Esophagus mucosa (tissue), 1 donor: ENCODE measurements at places on chromosomes 3 and 15. TPM values are rescaled to one million over a fixed set of nuclear protein-coding genes. Genes with fewer than 3 reads are reported as not detected.

GRCh38 chr3:81740731-81741130 lies 20.7 kb downstream of the GBE1 start:
- ATAC-seq = no peak

DNA sequence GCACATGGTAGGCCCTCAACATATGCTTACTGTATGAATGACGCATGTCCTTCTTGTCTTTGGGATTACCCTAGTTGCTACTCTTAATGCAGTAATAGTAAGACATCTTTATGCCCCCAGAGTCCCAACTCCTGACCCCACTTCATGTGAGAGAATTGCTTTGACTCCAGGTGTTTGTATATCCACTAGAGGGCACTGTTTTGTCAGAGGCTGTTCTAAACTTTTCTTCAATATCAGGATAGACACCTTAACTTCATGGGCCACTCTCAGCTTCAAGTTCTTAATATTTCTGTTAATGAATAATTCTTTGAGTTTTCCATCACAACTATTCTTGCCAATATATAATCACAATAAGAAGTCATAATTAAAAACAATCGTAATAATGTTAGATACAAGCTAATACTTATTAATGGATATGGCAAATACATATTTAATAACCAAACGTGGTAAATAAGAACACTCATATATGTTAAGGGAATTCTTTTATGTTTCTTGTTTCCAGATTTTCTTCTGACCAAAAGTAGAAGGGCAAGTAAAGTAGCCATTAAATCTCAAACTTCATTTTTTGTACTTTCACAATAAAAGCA lies 337.2 kb upstream of the DNAJC19 start:
- ATAC-seq = peak; percentile 35

DNA sequence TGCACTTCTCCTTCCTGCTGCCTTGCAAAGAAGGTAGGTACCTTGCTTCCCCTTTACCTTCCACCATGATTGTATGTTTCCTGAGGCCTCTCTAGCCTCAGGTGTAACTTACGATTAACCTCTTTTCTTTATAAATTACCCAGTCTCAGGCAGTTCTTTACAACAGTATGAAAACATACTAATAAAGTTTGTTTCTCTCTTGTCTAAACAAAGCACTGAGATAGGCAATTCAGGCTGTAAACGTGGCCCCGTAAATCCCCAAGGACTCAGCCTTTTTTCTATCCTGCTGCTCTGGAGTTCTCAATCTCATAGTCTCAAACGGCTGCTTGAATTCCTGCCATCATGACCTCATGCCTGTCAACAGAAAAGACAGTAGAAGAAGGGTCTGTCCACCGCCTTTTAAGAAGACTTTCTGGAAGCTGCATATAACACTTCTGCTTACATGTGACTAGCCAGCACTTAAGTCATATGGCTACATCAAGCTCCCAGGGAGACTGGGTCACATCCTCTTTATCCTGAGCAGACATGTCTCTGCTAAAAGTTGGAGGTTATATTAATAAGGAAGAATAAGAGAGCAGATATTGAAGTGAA lies 257.8 kb downstream of the EBLN2 start:
- no peak for ATAC-seq

- no peak for ATAC-seq
Measured at GRCh38 chr3:120353463-120353862, 4.3 kb upstream of the LRRC58 start.

GRCh38 chr3:193068365-193068764 lies 150.7 kb upstream of the MB21D2 start:
- no peak for ATAC-seq

DNA sequence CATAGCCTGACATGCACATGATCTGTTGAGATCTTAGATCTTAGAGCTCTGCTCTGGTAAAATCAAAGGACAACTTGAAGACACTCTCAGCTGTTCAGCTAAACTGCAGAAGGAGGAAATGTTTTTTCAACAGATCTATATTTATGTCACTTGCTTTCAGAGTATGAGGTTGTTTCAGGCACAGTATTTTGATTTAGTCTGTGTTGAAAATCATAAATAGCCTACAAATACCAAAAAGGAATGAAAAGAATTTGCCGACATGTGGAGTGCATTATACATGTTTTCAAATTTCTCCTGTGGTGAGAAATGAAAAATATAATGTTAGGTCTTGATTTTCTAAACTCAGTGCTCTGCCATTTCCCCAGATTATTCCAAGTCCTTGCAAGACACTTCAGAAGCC lies 1118.4 kb downstream of the TBL1XR1 start:
- ATAC-seq = no peak

DNA sequence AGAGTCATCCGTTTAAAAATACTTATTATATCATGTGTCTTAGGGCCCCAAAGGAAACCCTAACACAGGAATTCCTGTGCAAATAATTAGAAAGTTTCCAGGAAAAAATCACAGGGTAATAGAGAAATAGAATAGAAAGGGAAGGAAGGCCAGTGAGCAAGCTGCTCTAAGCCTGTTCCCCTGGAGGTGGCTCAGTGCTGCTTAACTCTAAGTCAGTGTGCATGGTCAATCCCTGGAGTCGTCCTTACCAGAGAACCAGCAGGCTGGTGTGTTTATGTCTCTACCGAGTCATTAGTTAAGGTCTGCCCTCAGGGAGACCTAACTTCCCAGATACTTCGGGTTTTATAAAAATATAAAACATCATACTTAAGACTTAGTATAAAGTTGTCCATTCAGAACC lies 21.0 kb upstream of the MCF2L2 start:
- no peak for ATAC-seq

DNA sequence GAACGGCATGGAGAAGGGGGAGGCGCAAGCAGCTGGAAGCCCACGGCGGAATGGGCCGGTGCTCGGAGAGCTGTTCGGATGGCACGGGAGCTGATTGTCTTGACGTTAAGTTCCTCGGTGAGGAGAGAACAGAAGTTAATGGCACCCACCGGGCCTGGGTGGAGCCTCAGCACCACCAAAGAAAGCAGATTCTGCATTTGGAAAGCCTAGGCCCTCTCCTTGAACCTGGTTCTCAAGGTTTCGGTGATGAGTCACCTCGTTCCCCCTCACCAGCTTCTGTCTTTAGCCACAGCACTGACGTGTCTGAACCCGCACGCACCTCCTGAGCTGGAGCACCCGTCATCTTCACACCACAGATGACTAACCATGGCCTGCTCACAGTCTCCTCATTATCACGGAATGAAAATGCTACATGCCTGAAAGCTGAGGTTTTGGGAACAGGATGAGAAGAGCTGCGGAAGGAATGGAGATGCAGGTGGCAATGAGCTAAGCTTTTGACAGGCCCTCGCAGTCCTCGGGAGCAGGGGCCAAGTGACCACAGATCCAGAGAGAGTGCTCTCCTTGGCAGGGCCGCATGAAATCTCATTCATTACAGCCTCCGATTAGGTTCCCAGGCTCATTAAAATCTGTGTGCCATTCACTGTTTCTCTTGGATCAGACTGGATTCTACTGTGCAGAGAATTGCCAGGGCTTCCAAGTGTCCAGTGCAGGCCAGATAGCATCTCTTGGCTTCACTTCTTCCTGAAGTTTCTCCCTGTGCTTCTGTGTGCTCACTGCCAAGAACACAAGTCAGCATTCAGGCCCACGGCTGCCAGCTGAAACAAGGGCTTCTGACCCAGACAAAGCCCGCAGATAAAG lies 96.3 kb upstream of the DLG1 start:
- peak; percentile 98 for ATAC-seq

DNA sequence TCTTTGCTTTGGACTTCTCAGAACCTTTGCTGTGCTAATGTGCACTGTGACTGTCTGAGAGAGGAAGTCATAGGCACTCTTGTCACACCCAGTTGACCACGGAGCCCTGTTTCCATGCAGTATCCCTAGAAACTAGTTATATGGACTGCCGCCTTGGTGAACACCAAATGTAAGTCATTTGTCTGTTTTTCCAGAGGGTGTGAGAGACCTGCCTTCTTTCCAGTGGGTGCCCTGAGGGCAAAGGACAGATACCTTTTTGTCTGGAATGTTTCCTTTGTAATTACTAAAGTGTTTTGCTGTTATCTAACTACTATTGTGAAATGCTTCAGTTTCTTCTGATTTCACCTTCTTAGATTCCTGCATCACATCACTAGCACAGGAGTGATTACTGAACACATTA lies 91.8 kb downstream of the LARS2 start:
- ATAC-seq = no peak

- ATAC-seq = no peak
Measured at GRCh38 chr3:166282931-166283330, 445.7 kb upstream of the BCHE start.

GRCh38 chr3:54536450-54536849 lies 391.4 kb downstream of the LRTM1 start:
- ATAC-seq = no peak

DNA sequence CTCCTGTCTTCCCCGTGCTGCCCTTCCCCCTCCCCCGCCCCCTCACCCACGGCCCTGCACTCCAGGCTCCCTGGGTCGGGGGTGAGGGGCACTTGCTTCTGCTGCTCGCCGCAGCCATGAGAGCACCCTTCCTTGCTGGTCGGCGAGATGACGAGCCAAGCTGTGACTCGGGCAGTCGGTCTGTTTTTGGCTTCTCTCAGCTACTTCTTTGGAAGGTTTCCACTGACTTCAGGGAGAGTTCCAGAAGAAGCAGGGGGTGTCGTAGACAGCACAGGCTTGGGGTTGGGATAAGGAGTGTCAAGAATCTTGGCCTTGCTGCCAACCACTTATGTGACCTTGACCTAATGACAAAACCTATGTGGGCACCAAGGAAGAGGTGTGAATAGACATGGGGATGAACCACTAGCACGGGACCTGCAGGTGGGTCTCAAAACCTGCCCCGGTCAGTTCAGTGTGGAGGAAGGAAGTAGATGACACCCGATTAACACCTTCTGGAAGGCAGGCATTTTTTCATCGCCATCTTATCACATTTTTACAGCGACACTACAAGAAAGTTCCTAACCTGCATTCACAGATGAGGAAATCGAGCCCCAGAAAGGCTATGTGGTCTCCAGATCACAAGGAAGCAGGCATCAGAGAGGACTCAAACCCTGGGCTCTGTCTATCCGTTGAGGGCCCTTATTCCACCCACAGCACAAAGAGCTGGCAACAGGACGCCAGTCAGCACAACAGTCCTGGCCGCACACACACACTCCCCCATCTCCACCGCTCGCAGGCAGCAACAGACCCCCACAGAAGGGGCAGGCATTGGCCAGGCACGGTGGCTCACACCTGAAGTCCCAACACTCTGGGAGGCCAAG lies 120.9 kb downstream of the LIPC start:
- no peak for ATAC-seq

- ATAC-seq = peak; percentile 59
Measured at GRCh38 chr3:150703299-150703755, 393 bp downstream of the ERICH6 start.

The BBX gene
- total RNA-seq = 19.9 TPM

- no peak for ATAC-seq
Measured at GRCh38 chr3:22495791-22496190, 707.3 kb upstream of the UBE2E2 start.

GRCh38 chr3:155766206-155766605 lies 21.3 kb upstream of the PLCH1 start:
- ATAC-seq = peak; percentile 54

- no peak for ATAC-seq
Measured at GRCh38 chr3:143998266-143998665, 26.6 kb downstream of the DIPK2A start.

DNA sequence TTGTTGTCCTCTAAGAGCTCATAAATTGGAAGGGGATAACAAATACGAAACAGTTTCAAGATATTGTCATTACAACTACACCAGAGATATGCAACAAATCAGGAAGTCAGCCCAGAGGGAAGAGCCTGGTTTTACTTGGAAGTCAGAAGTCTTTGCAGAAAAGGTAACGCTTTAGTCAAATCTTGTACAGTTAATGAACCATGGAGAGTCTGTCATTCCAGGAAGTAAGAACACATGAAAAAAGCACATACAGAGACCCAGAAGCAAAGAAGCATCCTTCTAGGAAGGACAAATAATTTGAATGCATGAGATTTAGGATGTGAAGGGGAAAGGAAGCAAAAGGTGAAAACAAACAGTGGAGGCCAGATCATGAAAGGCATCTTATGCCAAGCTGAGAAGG lies 19.6 kb downstream of the DYNC1LI1 start:
- peak; percentile 25 for ATAC-seq

GRCh38 chr3:117017135-117017894 lies 307.7 kb downstream of the TUSC7 start:
- ATAC-seq = no peak

The CYP19A1 gene
- total RNA-seq = not detected

- ATAC-seq = no peak
Measured at GRCh38 chr3:57896031-57896430, 112.2 kb upstream of the FLNB start.

GRCh38 chr3:16026753-16027152 lies 147.7 kb upstream of the GALNT15 start:
- no peak for ATAC-seq

GRCh38 chr3:195307711-195308110 lies 36.8 kb upstream of the XXYLT1 start:
- ATAC-seq = no peak

DNA sequence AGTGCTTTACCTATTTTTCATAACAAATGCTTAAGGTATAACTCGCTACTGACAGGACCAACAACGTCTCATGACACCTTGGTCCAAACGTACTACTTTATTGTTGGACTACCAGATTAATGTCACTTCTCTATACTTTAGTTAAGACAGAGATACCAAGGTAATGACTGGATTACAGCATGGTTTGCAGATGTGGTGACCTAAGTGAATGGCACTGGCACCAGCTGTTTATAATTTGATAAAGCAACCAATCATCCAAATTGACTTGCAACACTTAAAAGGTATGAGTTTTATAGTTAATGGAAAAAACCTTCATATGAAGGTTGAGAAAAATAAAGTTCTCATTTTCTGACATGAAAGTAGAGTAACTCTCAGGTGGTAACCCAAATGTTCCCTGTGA lies 209.0 kb downstream of the NEK10 start:
- ATAC-seq = no peak

The KLHL40 gene
- total RNA-seq = not detected

The ITPR1 gene
- total RNA-seq = 12.7 TPM

GRCh38 chr3:142705198-142705597 lies 18.6 kb upstream of the TRPC1 start:
- no peak for ATAC-seq

GRCh38 chr3:164730815-164731360 lies 347.4 kb downstream of the SI start:
- ATAC-seq = no peak
